Right cardiac atrium (tissue), 5 donors: ENCODE measurements at places on chromosomes 5 and 9. TPM values are rescaled to one million over a fixed set of nuclear protein-coding genes. Genes with fewer than 3 reads are reported as not detected.

Gene IL9
- polyA plus RNA-seq: not detected

- peak; percentile 36 for DNase-seq
Measured at GRCh38 chr9:127212453-127212852, 52.1 kb upstream of the GARNL3 start.

- peak; percentile 42 for DNase-seq
Measured at GRCh38 chr5:1270933-1271914, 23.6 kb downstream of the TERT start.

DNA sequence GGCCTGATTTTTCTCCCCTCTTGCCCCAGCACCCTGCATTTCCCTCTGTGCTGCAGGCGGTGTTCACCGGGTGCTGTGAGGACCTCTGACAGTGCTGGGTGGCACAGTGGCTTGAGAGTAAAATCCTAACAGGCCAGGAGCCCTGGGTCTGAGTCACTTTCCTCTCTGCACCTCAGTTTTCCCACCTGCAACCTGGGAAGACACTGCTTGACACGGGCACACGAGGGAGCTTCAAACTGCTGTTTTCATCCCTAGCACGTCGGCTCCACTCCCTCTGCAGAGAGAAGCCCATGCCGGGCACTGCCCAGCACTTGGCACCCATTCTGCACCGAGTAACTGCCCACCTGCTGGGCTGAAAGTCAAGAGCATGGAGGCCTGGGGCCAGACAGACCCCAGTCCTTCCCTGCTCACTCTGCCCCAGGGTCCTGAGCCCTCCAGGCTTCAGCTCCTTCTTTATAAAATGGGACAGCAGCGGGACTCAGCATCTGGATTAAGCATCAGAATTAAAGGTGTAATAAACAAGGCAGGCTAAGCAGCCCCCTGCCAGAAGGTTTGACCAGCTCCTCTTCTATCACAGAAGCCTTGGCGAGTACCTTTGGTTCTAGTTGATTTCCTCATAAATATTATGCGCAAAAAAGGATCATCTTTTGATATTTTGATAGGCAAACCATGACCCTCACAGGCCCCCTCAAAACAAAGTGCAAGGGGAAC, 5.2 kb downstream of the GFI1B start:
- no peak for DNase-seq

DNA sequence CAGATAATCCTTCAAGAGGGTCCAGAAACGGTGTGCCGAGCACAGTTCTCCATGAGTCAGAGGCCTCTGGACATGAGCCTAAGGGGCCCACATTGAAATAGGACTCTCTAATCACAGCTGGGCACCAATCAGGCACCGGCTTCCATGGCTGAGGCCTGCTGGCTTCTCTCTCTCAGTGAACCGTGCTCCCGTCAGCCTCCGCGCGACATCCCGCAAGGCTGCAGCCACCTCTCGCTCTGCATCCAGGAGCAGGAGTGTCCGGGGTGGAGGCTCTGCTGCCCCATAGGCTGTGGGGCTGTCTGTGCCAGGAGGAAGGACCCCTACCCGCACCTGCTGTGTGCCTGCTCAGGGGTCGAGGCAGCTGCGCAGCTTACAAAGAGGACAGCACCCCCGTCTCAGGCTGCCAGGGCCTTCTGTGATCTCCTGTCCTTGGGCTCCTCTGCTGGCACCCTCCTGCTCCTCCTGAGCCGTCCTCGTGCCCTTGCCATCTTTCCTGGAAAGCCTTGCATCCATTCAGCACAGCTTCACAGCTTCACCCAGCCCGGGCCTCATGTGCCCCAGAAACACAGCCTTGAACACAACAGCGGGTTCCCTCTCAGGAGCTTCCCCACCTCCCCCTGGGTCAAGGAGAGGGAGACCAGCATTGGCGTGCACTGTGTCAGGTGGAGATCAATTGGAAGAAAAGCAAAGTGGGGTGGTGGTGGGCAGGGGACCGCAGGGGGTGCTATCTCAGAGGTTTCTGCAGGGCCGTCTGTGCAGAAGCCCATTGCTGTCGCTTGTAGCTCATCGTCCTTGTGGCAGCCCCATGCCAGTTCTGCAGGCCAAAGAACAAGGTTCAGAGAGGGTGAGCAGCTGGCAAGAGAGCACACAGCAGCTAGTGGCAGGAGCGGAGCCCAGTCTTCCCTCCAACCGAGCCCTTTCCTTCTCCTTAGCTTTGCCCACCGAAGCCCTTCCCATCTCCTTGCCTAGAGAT, 22.8 kb upstream of the FCN1 start:
- DNase-seq: no peak

DNA sequence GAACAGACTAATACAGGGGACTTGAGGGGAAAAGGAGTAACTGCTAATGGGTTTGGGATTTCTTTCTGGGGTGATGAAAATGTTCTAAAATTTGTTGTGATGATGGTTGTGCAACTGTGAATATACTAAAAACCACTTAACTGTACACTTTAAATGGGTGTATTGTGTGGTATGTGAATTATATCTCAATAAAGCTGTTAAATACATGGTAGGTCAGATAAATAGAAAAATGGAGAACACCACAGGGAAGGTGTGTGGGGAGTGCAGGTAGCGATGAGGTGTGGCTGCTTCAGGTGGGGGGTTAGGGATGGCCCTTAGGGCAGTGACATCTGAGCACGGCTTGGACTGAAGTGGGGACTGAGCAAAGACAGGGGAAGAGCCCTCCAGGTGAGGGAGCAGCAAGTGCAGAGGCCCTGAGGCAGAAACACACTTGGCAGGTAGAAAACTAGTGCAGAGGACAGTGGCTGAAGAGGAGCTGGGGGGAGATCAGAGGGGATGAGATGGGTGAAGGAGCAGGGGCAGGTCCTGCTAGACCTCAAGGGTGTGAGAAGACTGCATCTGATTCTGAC, 20.9 kb downstream of the EEIG1 start:
- DNase-seq: peak; percentile 30
